Skin of body (tissue), 3 donors: ENCODE measurements at places on chromosomes 6 and 20. TPM values are rescaled to one million over a fixed set of nuclear protein-coding genes. Genes with fewer than 3 reads are reported as not detected.

DNA sequence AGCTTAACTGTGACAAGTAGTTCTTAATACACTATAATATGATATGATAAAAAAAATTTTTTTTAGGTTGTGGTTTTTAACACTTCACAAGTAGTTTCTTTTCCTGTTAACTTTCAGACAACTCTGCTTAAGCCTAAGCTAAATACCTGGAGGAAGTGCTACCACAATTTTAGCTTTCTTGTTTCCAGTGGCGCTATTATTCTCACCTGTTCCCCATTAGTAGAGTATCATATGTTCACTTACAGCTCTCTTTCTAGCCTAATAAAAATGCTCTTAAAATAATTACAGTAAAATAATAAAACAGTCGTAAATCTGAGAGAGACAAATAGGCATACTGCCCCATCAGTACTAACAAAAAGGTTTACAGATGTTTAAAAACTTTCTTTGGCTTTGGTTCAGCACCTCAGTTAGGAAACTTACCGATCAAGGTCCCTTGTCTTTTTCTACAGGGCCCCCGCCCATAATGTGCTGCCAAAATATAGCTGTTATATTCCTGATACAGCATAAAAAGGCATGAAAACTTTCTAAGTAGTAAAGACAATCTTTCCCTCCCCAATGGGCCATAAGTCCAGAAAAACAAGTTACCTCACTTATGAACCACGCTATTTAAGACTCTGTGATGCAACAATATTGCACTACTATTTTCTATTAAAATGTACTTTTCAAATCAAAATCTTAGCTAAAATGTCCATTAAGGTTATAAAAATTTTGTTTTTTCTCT is 57.9 kb downstream of the SESN1 start:
- DNase-seq: peak; percentile 71

GRCh38 chr6:36688739-36689075 is 8.9 kb upstream of the RAB44 start:
- no peak for DNase-seq

DNA sequence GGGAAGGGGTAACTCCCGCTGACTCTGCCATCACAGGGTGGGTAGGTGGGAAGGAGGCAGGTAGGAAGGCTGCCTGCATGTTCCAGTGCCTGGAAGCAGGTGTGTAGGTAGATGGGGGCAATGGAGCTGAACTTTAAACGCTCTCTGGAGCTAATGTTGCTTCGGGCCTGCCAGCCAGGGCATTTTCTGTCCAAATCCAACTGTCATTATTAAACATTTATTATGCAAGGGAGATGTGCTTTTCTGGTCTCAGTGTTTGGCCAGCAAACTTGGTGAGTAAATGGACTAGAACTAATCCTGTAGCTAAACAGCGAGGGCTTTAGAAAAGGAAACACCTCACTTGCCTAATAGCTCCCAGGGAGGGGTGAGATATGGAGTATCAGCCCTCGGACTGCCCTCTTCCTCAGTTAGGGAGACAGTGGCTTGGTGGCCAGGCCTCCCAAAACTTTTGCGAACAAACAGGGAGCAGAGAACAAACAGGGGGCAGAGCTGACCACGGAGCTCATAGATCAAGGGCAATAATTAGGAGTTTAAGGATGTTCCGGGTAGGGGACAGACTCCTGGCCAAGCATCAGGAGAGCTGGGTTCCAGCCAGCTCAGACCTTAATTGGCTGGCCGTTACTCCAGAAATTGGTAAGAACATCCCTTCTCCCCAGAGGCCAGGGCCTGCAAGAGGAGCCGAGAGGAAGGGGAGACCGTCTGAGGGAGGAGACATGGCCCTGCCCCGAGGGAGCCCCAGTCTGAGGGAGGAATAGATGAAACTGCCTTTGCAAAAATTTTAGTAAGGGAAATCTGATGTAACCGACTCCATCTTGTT is 131.1 kb downstream of the VEGFA start:
- no peak for DNase-seq

DNA sequence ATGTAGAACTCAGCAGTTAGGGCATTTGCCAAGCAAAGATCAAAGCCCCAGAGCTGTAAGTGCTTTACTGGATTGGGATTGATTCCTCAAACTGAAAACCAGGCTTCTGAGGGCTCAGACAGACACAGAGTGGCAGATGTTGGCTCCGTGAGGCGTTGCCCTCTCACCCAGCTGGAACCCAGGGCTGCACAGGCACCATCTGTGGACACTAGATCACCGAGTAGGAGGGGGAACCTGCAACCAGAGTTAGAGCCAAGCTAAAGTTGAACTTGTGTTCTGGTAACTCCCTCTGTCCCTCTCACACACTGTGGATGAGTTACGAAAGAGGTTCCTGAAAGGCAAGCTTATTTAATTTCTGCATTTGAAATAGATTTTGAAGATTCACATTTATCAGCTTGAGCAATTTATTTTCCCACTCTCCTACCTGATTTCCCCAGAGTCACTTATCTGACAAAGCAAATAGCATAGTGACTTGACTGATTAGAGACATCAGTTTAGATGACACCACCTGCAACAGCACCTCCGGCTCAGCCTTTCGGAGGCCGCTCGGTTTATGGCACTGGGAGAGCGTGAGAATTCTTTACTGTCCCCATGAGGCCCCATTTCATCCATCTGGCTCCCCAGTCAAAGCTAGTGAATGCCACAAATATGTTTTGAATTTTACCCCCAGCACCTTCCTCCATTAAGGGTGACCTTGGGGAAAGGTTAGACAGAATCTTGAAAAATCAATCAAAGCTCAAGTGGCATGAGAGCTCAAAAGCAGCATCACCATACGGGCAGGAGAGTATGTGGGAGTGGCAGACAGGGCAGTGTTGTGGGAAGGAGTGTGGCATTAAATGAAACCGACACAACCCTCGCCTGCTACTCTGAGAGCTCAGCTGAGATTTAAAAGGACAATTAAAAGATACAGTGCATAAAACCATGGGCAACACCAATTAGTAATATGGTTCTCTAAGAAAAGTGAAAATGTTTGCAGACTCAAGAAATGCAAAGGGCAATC is 48.5 kb downstream of the RPF2 start:
- no peak for DNase-seq

DNA sequence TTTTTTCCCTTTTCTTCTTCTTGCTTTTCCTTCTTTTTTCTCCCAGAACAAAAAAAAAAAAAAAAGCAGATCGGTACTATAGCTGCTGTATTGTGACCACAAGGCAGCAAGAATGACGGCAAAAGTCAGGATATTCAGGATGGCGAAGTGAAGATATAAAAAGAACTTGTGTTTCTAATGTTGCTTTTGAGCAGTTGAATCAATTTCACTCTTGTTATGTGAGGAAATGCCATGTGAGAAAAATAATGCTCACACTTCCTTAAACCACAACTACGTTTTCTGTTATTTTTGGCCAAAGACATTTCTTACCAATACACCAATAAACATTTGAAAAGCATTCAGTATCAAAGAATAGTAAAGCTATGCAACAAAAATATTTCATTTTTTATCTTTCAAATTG is 510.5 kb downstream of the HACE1 start:
- DNase-seq: no peak

GRCh38 chr20:38059832-38060231 is 26.3 kb downstream of the RPRD1B start:
- DNase-seq: no peak

- DNase-seq: no peak
These were observed 1.5 kb downstream of the TFAP2B start for GRCh38 chr6:50819904-50820868.

GRCh38 chr6:87297119-87297518 is 25.3 kb upstream of the SMIM8 start:
- no peak for DNase-seq

DNA sequence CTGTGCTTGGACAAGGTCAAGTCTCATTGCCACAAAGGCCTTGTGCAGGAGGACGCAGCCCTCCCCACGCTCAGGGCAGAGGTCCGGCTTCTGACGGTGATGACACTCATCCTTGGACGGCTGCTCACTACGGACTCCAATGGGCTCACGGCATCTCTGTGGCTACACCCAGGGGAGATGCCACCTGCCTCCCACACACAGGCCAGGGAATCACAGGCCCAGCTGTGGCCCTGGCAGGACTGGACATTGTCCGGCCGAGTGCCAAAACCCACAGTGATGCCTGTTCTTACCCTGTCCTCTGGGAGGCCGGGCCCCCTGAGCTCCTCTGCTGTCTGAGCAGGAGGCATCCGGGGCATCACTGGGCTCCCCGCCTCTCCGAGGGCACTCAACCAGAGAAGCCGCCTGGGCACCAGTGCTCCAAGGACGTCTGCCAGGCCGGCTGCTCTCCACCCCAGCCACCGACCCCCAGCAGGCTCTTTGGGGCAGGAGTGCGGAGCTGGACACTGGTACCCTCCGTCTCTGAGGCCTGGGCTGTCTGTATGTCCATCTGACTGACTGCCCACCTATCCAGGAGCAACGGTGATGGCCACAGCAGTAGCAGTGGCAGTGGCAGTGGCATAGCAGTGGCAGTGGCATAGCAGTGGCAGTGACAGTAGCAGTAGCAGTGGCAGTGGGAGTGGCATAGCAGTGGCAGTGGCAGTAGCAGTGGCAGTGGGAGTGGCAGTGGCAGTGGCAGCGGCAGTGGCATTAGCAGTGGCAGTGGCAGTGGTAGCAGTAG is 1.9 kb downstream of the RBBP8NL start:
- DNase-seq: no peak

DNA sequence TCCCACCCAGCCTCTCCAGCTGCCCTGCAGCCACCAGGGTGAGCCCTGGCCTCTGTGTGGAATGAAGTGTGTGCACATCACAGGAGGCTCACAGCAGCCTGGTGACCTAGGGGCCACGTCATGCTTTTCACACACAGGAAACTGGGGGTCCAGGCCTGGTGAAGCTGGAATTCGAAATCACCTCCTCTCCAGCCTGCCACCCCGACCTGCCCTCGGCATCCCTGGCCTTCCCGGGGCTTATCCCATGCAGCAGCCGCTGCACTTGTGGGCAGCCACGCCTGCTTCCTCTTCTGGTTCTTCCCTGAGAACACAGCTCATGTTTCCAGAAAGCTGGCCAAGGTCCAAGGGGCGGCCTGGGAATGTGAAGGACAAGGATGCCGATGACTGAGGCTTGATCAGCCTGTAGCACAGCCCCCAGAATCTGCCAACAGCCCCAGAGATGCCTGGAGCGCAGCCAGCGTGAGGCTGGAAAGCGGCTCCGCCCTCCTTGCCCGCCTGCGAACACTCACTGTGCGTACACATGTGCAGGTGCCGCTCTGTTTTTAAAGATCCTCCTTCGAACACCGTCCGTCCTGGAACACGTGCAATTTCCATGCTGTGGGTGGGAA is 4.2 kb upstream of the NTSR1 start:
- peak; percentile 84 for DNase-seq

DNA sequence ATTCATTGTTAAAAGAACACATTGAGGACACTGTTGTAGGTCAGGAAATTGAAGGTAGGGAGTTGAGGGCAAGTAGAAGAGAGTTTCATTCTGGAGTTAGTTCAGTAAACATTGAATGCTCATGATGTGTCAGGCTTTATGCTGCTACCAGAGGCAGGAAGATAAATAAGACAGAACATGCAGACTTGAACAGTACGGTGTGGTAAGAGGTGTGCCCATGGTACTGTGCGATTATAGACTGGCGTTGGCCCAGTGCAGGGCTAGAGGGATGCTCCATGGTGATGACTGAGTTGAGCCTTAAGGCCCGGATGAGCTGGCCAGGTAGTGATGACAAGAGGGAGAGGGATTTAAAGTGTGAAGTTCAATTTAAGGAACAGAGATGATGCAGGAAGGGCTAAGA is 50.8 kb downstream of the CARMIL1 start:
- no peak for DNase-seq

- no peak for DNase-seq
These were observed 44.3 kb downstream of the TRERF1 start for GRCh38 chr6:42407379-42407778.

DNA sequence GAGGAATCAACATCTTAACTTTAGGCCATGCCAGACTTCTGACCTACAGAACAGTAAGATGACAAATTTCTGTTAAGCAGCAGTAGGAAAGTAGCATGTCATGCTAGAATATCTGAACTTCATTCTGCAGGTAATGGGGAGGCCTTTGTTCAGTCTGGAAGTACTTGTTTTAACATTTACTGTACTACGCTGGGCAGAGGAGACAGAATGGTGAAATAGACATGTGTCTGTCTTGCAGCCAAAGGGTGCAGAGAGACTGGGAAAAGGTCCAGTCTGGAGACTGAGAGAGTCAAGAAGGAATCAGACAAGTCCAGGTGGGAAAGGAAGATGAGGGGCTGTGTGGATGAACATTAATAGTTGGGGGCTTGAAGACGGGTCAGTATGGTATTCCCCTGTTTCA is 17.5 kb upstream of the ZBTB2 start:
- no peak for DNase-seq

DNA sequence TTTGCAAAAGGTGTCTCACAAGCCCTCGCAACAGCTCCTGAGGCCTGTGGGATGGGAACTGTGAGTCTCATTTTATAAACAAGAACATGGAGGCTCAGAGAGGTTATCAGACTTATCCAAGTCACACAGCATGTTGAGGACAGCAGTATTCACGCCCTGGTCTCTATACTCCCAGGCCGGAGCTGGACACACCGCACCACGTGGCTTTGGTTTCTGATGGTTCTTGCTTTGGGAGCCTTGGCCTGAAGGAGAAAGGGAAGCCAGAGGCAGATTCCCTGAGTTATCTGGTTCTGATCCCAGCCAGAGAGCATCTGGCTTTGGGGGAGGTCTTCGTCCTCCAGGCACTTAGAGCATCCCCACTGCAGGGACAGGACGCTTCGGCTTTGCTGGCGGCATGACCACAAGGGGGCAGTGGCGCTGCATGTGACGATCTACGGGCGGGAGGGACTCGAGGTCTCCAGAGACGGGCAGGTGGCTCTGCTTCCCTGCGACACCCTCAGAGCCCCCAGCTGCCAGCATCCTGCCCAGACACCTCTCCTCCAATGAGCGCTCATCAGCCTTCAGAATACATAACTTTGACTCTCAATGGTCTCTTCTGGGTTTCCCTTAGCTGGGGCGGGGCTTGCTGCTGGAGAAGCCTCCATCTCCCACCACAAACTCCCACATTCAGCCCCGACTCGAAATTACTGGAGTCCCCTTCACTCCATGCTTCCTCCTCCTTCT is 51.4 kb upstream of the SAYSD1 start:
- peak; percentile 15 for DNase-seq

GRCh38 chr20:20824924-20825584 is 112.6 kb upstream of the RALGAPA2 start:
- DNase-seq: no peak

DNA sequence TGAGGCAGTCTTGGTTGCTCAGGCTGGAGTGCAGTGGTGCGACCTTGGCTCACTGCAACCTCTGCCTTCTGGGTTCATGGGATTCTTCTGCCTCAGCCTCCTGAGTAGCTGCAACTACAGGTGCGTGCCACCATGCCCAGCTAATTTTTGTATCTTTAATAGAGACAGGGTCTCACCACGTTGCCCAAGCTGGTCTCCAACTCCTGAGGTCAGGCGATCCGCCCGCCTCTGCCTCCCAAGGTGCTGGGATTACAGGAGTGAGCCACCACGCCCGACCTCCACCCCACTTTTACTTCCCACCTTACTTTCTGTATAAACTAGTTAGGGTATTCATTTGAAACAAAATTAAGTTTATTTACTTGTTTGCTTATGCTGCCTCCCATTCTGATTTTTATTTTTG is 86.5 kb downstream of the NCOA3 start:
- DNase-seq: no peak

The KCNG1 gene
- 1.7 TPM for total RNA-seq

The CAGE1 gene
- not detected for total RNA-seq

The LY6G5C gene
- total RNA-seq: not detected

The MCCD1 gene
- not detected for total RNA-seq

The MYT1 gene
- total RNA-seq: 0.20 TPM

The BPIFB4 gene
- total RNA-seq: not detected

The GHRH gene
- not detected for total RNA-seq
